ENCODE measurements at places on chromosomes 6 and 20.
A peak's percentile ranks its signal among the peaks of the same experiment; 100 is the strongest.

DNA sequence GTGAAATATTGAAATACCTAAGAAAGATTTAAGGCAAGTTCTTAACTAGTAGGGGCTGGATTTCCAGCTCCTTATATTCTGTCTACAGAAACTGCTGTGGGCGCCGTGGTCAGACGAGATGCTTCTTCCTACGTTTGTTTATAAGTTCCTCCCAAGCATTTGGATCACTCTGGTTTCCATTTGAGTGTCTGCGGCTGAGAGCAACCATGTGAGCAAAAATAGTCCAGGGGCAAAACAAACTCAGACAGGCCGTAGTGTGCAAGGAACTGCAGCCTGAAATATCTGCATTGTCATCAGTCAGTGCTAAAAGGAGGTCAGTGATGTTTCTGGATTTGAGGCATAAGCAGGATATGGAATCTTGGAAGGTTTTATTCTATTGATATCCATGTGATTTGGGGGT is 485.9 kb upstream of the JAG1 start:
- peak; percentile 77 for DNase-seq

DNA sequence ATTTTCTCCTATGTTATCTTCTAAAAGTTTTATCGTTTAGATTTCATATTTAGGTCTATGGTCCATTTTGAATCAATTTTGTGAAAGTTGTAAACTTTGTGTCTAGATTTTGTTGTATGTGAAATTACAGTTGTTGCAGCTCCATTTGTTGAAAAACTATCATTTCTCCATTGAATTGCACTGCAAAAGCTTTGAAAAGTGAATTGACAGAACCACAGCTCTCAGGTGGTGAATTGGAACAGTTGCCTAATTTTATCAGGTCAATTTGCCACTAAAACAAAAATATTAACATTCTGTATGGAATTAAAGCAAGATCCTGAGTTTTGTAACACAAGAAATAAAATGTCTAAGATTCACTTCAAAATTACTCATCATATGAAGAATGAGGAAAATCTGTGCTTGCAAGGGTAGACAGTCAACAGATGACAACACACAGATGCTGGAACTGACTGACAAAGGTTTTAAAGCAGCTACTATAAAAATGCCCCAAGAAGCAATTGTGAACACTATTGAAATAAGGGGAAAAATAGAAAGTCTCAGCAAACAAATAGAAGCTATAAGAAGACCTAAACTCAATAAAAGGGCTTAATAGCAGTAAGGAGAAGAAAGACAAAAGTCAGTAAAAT is 346.7 kb downstream of the PAX1 start:
- no peak for DNase-seq

- no peak for DNase-seq
Observed at GRCh38 chr6:154318721-154319120, 37.9 kb downstream of the IPCEF1 start.

- DNase-seq, result peak; percentile 13
Observed at GRCh38 chr20:44747166-44748004, 1.7 kb downstream of the KCNK15 start.

DNA sequence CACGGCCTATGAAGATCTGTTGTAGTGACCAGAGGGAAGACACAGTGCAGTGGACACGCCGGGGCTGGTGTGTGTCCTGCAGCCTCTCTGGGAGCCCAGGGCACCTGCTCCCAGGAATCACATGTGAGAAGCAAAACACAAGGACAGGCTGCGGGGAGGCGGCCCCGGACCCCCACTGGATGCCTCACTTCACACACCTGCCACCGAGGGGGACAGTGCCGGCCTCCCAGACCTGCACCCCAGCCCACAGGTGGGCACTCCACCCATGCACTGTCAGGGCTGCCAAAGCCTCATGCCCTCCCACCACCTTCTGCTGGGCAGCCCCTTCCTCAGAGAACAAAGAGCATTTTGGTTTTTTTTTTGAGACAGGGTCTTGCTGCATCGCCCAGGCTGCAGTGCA is 27.4 kb downstream of the FRMD1 start:
- DNase-seq, result no peak

Data from AG04450 (cell line).